Kidney (tissue), 22 donors: ENCODE measurements at places on chromosomes 11 and 22. TPM values are rescaled to one million over a fixed set of nuclear protein-coding genes. Genes with fewer than 3 reads are reported as not detected.

DNA sequence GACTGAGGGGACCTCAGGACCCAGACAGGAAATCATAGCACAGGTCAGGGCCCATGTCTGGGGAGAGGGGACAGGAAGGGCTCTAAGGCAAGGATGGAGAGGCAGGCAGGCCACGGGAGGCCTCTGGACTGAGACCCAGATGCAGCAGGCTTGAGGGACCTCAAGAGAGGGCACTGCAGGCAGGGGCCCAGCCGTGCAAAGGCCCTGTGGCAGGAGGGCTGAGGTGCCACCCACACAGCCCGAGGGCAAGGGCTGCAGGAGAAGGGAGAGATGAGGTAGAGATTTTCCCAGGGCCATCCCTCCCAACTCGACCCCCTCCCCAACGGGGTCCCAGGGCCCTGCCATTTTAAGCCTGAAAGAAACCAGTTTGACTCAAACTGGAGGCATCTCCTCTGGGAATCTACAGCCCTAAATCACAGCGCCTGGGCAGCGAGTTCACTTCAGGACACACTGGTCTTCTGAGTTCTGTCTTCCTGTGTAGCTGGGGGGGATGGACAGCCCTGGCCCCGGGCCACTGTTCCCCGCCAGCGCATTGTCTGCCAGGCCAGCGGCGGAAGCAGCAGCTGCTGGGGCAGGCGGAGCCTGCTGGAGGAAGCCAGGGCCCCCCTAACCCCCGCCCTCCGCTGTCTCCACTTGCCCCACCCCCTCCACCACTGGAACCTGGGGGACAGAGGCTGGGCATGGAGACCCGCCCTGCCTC is 20.3 kb upstream of the WNT7B start:
- no peaks in the 10 kb centered on the region for H3K27me3 ChIP-seq
- peaks cover 38% of the 10 kb centered on the region for H3K4me1 ChIP-seq
- H3K4me3 ChIP-seq = no peak overlapping the region
- peak overlapping the region; percentile 83 for H3K27ac ChIP-seq

- H3K27me3 ChIP-seq = no peaks in the 10 kb centered on the region
- DNase-seq = no peak
- H3K4me3 ChIP-seq = no peak overlapping the region
- H3K27ac ChIP-seq = no peak overlapping the region
- H3K4me1 ChIP-seq = no peaks in the 10 kb centered on the region
Measured at GRCh38 chr11:125950696-125951651, 5.1 kb downstream of the VSIG10L2 start.

GRCh38 chr11:86699040-86699791 is 26.8 kb upstream of the ME3 start:
- H3K27me3 ChIP-seq = no peaks in the 10 kb centered on the region
- no peaks in the 10 kb centered on the region for H3K36me3 ChIP-seq
- no peak for DNase-seq
- no peak overlapping the region for H3K27ac ChIP-seq
- no peaks in the 10 kb centered on the region for H3K4me1 ChIP-seq

DNA sequence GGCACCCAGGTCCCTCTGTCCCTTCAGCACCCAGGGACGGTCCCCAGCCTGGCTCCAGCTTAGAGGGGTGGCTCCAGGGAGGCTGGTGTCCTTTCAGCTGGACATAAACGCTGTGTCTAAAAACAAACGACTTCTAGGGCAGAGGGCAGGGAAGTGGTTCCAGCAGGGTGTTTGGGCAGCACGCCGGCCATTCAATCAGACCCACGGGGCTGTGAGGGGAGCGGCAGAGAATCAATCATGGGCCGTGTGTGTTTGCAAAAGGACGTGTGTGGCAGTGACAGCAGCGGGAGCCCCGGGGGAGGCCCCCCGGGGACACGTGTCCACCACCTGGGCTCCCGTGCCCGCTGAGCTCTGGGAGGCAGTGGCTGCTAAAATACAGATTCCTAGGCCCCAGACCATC is 127.7 kb downstream of the MN1 start:
- H3K4me3 ChIP-seq = no peak overlapping the region
- H3K27me3 ChIP-seq = no peaks in the 10 kb centered on the region
- H3K36me3 ChIP-seq = no peaks in the 10 kb centered on the region
- H3K27ac ChIP-seq = no peak overlapping the region

- no peak overlapping the region for H3K27ac ChIP-seq
- H3K4me1 ChIP-seq = no peaks in the 10 kb centered on the region
- H3K27me3 ChIP-seq = no peaks in the 10 kb centered on the region
Measured at GRCh38 chr22:33838644-33839043, 81.6 kb downstream of the LARGE1 start.

GRCh38 chr11:35622070-35622469 is 3.8 kb downstream of the FJX1 start:
- no peaks in the 10 kb centered on the region for H3K27me3 ChIP-seq
- H3K36me3 ChIP-seq = no peaks in the 10 kb centered on the region
- H3K27ac ChIP-seq = no peak overlapping the region
- H3K4me1 ChIP-seq = peaks cover 2% of the 10 kb centered on the region
- DNase-seq = no peak

B4GALNT4 gene
- 1.4 TPM for total RNA-seq

- no peaks in the 10 kb centered on the region for H3K27me3 ChIP-seq
- no peak overlapping the region for H3K4me3 ChIP-seq
- peaks cover 2% of the 10 kb centered on the region for H3K4me1 ChIP-seq
- H3K36me3 ChIP-seq = peaks cover 13% of the 10 kb centered on the region
- H3K27ac ChIP-seq = no peak overlapping the region
Measured at GRCh38 chr22:19359554-19360299, 68.2 kb upstream of the CLTCL1 start.

CCDC90B gene
- 31.6 TPM for total RNA-seq

MAP4K2 gene
- total RNA-seq = 12.5 TPM

- DNase-seq = no peak
- H3K36me3 ChIP-seq = peaks cover 29% of the 10 kb centered on the region
- H3K27me3 ChIP-seq = no peaks in the 10 kb centered on the region
- H3K4me3 ChIP-seq = no peak overlapping the region
- H3K27ac ChIP-seq = no peak overlapping the region
- H3K4me1 ChIP-seq = no peaks in the 10 kb centered on the region
Measured at GRCh38 chr11:63951779-63952536, 13.2 kb downstream of the NAA40 start.

GRCh38 chr11:44324222-44324621 is 14.3 kb upstream of the ALX4 start:
- no peak overlapping the region for H3K27ac ChIP-seq
- DNase-seq = no peak
- H3K27me3 ChIP-seq = peaks cover 73% of the 10 kb centered on the region
- no peaks in the 10 kb centered on the region for H3K36me3 ChIP-seq
- no peaks in the 10 kb centered on the region for H3K4me1 ChIP-seq

DNA sequence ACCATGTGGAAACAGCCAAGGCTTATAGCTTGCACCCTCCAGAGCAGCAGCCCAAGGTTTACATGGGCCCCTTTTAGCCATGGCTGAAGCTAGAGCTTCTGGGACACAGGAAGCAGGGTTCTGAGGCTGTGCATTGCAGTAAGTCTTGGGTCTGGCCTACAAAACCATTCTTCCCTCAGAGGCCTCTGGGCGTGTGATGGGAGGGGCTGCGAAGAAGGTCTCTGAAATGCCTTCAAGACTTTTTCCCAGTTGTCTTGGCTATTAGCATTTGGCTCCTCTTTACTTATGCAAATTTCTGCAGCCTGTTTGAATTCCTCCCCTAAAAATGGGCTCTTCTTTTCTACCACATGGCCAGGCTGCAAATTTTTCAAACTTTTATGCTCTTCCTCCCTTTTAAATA is 109.5 kb downstream of the BBOX1 start:
- no peak overlapping the region for H3K4me3 ChIP-seq
- H3K27me3 ChIP-seq = no peaks in the 10 kb centered on the region
- H3K27ac ChIP-seq = no peak overlapping the region
- H3K36me3 ChIP-seq = no peaks in the 10 kb centered on the region

GRCh38 chr11:64318766-64319761 is 1.1 kb downstream of the PRDX5 start:
- peak; percentile 83 for DNase-seq
- peak overlapping the region; percentile 100 for H3K27ac ChIP-seq
- H3K27me3 ChIP-seq = no peaks in the 10 kb centered on the region
- H3K4me1 ChIP-seq = peaks cover 13% of the 10 kb centered on the region

GRCh38 chr11:95084509-95084908 is 5.1 kb upstream of the ENDOD1 start:
- H3K36me3 ChIP-seq = no peaks in the 10 kb centered on the region
- H3K27me3 ChIP-seq = no peaks in the 10 kb centered on the region
- H3K4me1 ChIP-seq = peaks cover 11% of the 10 kb centered on the region
- H3K4me3 ChIP-seq = no peak overlapping the region

DNA sequence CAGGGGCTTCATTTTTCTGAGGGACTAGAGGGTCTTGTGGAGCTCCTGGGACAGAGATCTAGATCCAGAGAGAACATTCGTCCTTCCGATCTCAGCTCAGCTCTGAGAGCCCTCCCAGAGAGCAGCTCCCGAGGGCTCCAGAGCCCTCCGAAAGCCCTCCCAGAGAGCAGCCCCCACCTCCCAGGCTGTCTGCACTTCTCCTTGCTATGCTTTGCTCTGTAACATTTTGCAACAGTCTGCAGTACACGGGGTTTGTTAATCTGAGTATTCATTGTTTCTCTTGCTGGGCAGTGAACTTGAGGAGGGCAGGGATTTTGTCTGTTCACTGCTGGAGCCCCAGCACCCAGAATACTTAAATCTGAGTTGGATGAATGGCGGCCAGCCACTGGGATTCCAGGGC is 2.6 kb downstream of the GGA1 start:
- DNase-seq = no peak
- no peaks in the 10 kb centered on the region for H3K27me3 ChIP-seq
- H3K27ac ChIP-seq = no peak overlapping the region
- H3K4me1 ChIP-seq = peaks cover 6% of the 10 kb centered on the region
- no peak overlapping the region for H3K4me3 ChIP-seq
